ENCODE measurements at places on chromosomes 6 and 20.
A peak's percentile ranks its signal among the peaks of the same experiment; 100 is the strongest.

DNA sequence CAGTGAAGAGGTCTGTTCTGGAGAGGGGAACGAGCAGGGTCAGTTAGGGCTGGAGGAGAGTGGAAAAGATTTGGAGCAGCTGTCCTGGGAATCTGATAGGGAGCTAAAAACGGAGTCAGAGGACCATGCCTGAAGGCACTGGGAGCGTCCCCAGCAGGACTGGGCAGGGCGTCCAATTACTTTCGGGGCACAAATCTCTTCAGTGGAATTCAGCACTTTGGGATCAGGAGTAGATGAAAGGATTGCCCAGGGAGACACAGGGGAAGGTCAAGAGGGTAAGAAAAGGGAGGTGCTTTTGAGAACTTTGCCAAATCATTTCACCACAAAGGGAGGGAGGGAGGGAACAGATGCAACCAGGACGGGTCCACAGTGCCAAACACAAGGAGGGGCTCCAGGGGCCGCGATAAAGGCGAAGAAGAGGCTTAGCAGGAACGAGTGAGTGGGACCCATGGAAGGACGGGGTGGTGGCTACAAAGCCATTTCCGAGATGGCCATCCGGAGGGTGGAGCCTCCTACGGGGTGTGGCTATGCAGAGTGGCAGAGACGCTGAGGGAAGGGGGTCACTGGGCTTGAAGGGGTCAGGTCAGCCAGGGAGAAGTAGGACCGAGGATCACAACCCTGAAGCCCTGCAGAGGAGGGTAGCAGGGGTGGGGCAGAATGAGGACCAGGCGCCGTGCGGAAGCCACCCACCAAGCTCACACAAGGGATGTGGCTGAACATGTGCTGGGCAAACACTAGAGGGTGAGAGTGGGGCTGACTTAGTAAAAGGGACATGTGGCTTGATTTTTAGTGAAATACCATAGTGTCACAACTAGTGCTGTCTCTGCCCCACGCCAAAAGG, 180.0 kb upstream of the RREB1 start:
- DNase-seq, result peak; percentile 43

- no peak for DNase-seq
Observed at GRCh38 chr6:50451826-50452400, 261.4 kb upstream of the TFAP2D start.

GRCh38 chr6:165641672-165642156, 21.3 kb downstream of the PDE10A start:
- DNase-seq, result no peak

DNA sequence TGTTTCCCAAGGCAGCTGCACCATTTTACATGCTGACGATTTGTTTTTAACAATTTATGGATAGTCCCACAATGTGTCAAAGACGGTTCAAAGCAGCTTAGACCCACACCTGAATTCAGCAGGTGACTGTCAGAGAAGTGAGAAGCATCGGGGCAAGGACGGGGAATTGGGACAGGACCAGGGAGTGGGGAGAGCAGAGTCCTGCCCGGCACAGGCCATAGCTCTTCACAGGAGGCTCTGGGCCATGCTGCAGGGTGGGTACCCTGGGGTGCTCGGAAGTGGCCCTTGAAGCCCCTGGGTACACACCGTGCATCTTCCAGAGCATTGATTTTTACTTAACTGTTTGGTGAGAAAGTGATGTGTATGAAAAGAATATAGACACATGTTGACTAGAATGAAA, 33.2 kb upstream of the PHACTR3 start:
- DNase-seq, result peak; percentile 16

DNA sequence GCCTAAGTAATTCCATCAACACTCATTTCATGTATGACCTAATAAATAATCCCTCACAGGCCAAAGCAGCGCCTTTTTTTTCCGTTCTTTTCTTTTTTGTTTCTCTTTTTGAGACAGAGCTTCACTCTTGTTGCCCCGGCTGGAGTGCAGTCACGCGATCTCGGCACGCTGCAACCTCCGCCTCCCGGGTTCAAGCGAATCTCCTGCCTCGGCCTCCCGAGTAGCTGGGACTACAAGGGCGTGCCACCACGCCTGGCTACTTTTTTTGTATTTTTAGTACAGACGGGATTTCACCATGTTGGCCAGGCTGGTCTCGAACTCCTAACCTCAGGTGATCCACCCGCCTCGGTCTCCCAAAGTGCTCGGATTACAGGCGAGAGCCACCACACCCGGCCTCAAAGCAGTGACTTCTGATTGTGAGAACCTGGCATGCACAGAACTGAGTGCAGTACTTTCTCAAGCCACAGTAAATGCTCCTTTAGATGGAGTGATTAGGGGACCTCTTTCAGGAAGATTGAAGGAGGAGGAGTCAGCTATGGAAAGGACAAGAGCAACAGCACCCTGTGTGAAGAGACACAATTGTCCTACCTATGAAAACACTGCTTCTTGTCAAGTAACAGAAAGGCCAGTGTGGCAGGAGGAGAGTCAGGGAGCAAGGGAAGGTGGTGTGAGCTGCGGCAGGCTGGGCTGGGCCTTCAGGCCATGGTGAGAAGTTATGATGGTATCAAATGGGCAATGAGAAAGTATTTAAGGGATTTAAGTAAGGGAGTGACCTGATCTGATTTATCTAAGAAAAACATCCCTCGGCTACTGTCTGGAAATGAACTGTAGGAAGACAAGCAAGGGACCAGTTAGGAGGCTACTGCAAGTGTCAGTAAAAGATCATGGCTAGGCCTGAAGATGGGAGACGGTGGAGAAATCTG, 1.7 kb upstream of the SCAF8 start:
- no peak for DNase-seq

- peak; percentile 51 for DNase-seq
Observed at GRCh38 chr6:43669922-43670622, 17.5 kb downstream of the MRPS18A start.

DNA sequence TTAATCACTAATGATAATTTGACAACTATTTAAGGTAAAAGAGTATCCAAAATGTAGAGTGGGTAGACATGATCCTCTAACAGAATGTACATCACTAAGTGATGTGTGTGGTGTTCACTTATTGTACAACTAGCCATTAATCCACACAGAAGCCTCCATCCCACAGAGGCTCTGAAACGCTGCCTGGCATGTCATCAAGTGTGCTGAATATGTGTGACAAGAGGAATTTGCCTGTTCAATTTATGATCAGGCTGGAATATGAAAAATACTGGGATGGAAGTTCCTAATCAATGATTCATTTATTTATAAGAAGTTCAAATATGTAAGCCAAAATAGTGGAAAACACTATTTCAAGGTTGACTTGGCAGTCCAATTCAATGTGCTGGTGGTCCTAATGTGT, 72.4 kb downstream of the BACH2 start:
- DNase-seq, result no peak

DNA sequence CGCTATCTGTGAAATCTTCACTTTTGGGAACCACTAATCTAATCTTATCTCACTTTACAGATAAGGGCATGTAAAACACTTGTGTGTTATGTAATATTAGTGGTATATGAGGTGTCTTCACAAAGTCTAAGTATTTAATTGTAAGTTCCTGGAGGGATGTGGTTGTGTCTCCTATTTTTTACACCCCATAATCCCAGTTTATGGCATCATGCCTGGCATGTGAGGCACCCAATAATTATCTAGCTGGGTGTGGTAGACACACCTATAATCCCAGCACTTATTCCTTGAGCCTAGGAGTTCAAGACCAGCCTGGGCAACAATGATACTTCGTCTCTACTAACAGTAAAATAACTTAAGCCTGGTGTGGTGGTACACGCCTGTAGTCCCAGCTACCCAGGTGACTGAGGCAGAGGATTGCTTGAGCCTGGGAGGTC, 16.5 kb upstream of the TBCC start:
- DNase-seq, result no peak

GRCh38 chr6:34055223-34055933, 90.5 kb downstream of the GRM4 start:
- DNase-seq, result peak; percentile 86

DNA sequence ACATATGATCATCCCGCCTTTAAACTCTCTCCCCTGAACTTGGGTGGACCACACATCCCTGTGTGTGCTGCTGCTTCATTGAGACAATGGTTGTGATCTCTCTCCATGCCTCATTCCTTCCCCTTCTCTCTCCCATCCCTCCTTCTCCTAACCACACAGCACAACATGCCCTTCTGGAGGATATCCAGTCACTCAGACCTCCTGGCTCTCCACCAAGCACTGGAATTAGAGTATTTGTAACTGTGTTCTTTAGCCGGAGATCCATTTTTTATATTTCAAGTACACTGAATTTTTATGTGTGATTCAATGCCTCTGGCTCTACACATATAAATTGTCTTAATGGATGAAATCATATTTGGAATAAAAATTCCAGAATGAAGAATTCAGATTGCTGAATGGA, 287.4 kb downstream of the EYA4 start:
- no peak for DNase-seq

GRCh38 chr6:108557494-108558371, 3.0 kb upstream of the FOXO3 start:
- peak; percentile 67 for DNase-seq

- DNase-seq, result no peak
Observed at GRCh38 chr6:126657561-126658175, 317.8 kb downstream of the CENPW start.

GRCh38 chr6:1043458-1043836, 268.5 kb upstream of the FOXQ1 start:
- no peak for DNase-seq

DNA sequence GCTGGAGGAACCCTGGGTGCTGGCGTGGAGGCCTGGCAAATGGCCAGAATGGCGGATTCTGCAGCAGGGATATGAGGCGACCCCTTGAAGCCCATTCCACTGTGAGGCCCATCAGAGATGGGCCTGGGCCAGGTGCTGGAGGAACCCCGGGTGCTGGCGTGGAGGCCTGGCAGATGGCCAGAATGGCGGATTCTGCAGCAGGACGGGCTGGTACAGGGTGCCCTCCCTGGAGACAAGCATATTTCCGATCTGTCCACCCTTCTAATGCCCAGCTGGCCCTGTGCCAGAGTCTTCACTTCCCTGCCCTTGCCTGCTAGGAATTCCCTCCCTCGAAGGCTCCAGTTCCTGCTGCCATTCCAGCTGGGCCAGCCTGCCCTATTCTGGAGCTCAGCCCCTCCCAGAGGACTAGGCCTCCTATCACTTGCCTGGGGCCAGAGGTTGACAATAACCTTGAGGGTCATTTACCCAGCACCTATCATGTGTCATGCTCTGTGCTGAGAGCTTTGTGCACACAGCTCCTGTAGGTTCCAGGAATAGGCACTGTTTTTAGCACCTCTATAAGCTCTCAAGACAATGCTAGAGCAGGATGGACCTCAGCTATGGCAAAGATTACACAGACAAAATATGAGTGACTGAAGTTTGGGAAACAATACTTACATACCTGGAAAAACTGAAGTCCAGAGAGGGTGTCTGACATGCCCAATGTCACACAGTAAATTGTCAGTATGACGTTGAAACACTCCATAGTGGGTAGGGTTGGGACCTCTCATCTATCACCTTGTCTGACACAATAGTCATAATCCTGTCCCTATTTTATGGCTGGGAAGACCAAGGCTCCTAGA, 21.4 kb downstream of the SUN5 start:
- DNase-seq, result no peak

GRCh38 chr20:35588397-35588796, 27.2 kb upstream of the SPAG4 start:
- no peak for DNase-seq

DNA sequence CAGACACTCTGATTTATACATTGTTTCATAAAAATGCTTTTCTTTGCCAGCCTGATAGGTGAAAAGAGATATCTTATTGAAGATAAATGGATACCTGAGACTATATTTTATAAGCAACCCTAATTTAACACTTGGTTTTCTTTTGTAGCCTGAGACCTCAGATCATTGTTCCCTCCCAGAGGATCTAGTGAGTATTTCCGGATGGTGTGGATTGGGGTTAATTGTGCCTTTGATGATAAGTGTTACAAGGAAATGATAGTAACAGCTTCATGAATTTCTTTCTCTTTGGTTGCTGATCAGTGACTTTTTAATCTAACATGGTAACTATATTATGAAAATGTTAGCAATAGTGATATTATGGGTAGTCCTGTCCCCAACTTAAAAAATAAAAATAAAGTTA, 30.4 kb downstream of the KDM1B start:
- no peak for DNase-seq

GRCh38 chr6:167558246-167559177, 233.6 kb downstream of the TTLL2 start:
- DNase-seq, result no peak

GRCh38 chr20:31972471-31973021, 4.6 kb downstream of the XKR7 start:
- no peak for DNase-seq

Data from GM13976 (cell line).